ENCODE measurements at places on chromosomes 3 and 15.

- no peak for DNase-seq
Observed at GRCh38 chr15:23402544-23402943, 44.5 kb downstream of the GOLGA6L2 start.

DNA sequence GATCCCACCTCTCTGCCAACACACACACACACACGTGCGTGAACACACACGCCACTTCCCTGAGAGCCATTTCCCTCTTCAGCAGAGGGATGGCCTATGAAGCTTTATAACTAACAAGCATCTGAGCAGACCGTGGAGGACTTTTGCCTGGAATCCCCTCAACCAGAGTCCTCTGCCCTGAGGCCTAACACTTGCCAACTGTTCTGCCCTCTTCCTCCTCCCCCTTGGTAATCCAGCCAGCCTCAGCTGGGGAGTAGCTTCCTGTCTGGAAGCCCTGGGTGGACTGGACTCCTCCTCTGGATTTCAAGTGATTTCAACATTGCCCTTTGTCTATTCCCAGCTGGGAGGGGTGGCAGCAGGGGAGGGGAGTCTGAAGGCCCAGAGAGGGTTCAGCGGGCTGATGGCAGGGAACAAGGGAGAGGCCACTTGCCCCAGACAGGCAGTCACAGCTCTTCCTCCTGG lies 68.4 kb upstream of the HACD2 start:
- peak; percentile 51 for DNase-seq

- no peak for DNase-seq
Observed at GRCh38 chr3:148861277-148861869, 3.7 kb upstream of the CPA3 start.

DNA sequence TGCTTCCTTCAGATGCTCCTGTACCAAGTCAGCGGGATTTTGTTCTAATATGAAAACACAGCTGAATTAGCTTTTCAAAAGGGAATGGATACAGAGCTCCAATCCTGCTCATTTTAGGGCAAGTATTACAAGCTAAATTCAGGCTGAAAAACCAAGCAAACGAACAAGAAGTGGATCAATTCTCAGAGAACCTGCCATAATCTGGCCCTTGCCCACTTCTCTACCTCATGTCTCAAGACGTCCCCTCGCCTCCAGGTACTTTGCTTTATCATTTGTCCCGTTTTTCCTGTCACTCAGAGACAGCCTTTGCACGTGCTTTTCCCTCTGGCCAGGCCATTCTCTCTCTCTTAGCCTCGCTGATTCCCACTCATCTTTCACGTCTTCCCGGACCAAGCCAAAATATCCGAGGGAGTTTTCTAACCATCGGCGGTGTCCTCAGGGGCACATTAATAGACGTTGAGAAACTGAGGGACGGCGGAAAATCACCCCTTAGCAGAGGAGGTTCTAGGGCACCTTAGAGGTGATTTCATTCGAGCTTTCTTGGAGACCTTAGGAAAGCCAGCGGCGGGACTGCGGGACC lies 654 bp downstream of the SUSD5 start:
- DNase-seq, result no peak

DNA sequence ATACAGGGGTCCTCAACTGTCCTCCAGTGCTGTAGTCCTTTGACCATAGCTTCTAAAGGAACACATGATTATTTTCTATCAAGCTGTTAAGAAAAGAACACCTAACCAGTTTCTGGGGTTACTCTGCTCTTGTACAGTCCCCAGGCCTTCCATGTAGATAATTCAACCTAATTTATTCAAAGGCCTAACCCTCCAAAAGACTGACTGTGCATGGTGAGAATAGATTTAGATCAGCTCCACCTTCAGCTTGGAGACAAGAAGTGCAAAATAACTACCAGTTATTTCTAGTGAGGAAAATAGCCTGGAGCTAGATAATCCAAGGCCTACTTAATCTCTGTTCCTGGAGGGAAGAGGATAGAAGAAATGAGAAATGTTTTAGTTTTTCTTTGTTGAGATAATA lies 87.9 kb downstream of the GMNC start:
- no peak for DNase-seq

DNA sequence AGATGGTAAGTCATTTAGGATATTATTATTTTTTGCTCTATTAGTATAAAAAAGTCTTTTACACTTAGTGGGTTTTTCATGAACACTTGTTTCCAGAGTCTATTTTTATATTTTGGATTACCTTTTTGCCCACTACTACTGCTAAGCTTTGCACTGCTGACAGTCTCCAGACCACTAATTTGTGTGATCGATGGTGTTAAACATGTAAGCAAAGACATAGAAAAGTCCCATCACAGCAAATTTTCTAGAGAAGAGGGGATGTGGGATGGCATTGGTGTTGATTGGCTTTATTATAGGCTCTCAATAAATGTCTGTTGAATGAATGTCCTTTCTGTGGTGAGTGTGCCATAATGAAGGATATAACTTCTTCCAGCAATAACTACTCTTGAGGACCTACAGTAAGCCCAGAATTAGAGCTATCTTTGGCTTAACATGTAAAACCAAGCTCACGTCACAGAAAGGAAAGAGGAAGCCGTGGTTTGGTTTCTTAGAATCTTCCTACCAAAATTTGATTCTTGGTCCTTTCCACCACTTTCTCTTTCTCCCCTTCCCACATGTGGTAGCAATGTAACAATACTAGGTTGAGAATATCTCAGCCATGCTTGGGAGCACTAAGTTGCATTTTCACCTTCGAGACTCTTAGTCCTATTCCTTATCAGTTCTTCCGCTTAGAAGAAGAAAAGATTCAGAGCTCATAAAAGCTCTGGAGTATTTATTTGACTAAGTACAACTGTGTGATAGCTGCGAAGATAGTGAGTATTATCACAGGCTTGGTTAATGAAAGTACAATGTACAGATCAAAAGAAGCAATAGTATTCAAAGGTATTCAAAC lies 90.6 kb upstream of the UMPS start:
- no peak for DNase-seq

DNA sequence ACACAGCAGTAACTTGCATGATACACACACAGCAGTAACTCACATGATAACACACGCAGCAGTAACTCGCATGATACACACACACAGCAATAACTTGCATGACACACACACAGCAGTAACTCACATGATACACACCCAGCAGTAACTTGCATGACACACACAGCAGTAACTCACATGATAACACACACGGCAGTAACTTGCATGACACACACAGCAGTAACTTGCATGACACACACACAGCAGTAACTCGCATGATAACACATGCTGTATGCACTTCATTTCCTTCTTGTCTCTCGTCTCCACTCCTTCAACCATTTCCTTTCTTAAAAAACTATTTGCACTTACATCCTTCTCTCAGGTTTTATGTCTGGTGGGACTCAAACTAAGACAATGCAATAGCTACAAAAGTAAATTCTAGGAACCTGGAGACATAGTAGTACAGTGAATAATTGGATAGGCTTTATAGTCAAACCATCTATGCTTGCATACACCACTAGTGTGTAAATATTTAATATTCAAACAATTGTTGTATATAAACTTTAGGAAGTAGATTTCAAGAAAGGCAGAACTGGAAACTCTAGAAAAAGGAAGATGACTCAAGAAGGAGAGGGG lies 130.8 kb downstream of the UACA start:
- no peak for DNase-seq

- DNase-seq, result no peak
Observed at GRCh38 chr3:124834723-124835718, 52.1 kb downstream of the ITGB5 start.

All from HS-27A (cell line).